Iris pigment epithelial cell (primary cell): ENCODE measurements at places on chromosomes 4 and X.
A peak's percentile ranks its signal among the peaks of the same experiment; 100 is the strongest.

DNA sequence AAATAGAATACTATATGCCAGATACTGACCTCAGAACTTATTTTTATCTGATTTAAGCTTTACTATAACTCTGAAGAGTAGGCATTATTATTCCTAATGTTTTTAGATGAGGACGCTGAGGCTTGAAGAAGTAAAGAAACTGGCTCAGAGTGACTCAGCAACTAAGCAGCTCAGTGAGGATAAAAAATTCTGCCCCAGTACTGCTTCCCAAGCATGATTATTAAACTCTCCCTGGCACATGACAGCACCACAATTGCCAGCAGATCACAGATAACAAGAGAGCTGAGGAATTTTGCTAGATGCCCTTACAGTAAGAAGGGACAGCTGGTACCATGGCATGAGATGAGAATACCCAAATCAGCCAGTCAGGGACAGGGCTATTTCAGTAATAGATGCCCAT lies 219.4 kb downstream of the NKX6-1 start:
- peak; percentile 13 for DNase-seq

- DNase-seq = no peak
Observed at GRCh38 chr4:115660465-115660864, 547.0 kb upstream of the NDST4 start.

DNA sequence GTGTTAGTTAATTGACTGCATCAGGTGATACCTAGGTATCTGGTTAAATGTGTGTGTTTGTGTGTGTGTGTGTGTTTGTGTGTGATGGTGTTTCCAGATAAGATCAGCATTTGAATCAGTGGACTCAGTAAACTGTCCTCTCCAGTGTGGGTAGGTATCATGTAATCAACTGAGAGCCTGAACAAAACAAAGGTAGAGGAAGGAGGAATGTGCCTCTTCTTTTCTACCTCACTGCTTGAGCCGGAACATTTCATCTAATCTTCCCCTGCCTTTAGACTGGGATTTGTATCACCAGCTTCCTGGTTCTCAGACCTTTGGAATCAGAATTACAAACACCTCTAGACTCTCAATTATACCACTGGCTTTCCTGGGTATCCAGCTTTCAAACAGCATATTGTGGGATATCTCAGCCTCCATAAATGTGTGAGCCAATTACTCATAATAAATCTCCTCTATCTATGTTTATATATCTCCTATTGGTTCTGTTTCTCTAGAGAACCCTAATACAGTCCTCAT lies 120.5 kb downstream of the TBCK start:
- DNase-seq = no peak

GRCh38 chr4:113285501-113285900 lies 236.0 kb downstream of the ANK2 start:
- DNase-seq = no peak

- DNase-seq = peak; percentile 88
Observed at GRCh38 chr4:169254546-169254983, 16.2 kb downstream of the SH3RF1 start.

DNA sequence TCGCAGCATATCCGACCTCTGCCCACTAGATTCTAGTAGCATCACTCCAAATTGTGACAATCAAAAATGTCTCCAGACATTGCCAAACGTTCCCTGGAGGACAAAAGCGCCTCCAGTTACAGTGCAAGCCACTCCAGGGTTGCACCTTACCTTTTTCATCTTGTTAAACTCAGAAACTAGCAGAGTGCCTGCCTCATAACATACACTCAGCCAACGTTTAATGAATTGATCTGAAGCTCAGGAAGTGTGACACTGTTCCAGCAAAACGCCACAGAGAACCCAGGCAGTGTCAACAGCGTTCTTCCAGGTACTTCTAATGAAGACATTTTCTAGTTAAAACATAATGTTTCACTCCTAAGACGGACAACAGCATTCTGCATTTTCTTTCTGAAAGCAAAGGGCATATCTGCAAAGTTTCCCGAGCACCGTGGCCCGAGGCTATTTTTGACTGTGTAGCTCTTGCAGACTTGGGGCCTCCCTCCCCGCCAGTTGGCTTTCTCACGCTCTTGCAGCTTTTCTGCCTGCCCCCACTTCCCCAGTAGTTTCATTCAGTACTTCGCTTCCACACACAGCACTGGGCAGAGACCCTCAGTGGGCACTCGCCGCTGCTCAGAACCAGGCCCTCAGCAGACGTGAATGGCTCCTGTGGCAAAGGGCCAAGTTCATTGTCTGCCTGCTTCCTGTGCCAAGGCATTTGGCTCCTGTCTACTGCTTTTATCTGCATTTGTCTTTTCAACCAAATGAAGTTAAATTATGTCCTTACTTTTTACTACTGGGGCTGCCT lies 133.4 kb upstream of the TTC29 start:
- no peak for DNase-seq

- DNase-seq = peak; percentile 65
Observed at GRCh38 chr4:89305712-89306437, 1.7 kb downstream of the GPRIN3 start.

DNA sequence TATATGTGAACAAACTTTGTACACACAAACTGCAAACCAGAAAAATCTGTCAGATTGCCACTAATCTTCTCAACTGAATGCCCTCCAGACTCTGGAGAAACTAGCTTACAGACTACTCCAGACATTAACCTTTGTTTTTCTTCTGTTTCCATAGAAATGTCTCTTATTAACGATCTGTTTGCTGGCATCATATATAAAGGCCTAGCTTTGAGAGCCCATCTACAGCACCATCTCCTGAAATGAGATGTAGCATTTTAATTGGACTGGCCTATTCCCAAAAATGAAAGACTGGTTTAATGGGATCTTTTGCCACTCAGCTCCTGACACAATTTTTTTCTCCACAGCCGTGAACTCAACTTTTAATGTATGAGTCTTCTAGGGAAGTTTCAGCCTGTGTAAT lies 266.0 kb upstream of the IL1RAPL1 start:
- no peak for DNase-seq

- DNase-seq = no peak
Observed at GRCh38 chrX:153993079-153993478, 20.5 kb downstream of the TMEM187 start.

DNA sequence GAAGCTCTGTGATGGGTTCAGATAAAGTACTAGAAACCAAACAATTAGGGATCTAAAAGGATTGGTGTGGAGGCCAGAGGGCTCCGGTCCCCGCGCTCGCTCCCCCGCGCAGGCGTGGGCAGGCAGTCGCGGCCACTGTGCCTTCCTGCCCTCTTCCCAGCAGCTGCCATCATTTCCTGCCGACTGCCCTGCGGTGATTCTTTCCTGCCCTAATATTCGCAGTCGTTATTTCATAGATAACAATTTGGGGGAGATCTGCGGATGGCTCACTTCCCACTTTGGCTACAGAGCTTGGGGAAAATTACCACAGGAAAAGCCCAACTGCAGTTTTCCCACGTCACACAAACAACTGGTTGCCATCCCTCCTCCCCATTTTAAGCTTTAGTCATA lies 2.2 kb downstream of the GRIA2 start:
- DNase-seq = no peak

DNA sequence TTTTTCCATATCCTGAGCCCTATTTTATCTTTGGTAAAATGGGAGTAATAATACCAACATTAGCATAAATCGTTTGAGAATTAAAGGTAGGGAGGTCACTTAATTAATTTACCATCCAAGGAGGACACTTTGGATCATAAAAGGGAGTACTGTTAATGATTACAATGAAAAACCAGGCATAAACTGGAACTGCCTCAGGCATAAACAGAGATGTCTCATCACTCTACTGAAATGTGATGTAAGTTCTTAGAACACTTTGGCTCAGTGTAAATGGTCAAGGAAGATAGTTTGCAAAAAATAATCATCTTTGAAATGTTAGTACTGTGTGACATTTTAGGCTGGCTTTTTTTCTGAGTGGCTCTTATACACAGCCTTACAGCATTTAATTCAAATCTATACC lies 268.7 kb downstream of the SLC39A8 start:
- no peak for DNase-seq

- DNase-seq = no peak
Observed at GRCh38 chr4:47118192-47118929, 87.0 kb downstream of the GABRB1 start.

DNA sequence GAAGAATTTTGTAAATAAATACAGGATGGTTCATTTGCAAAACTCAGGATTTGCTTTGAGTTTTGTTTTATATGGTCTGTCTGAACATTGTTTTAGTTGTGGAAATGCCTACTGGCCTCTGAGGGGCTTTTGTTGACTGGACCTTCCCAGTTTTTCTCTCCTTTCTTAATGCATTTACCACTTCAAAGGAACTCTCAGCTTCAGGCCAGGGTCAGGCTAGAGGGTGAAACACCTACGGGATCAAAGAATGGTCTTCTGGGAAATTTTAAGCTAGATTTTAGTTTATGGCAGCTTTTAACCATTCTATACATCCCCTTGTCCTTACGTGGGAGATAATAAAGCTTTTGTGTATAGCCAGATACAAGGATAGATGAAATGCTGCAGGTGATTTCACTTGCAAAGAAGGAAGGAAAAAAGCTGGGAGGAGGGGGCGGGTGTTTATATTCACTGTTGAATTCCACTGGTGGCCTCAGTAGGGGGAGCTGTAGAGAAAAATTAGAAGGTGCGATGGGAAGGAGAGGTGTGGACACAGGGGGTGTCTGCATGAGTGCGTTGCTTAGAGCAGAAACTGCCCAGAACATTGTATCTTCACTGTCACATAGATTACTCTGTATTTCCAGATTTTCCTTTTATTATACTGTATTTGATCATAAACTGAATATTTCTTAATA lies 151.8 kb downstream of the TSPAN5 start:
- no peak for DNase-seq

GRCh38 chr4:57445686-57446085 lies 335.5 kb upstream of the IGFBP7 start:
- no peak for DNase-seq

DNA sequence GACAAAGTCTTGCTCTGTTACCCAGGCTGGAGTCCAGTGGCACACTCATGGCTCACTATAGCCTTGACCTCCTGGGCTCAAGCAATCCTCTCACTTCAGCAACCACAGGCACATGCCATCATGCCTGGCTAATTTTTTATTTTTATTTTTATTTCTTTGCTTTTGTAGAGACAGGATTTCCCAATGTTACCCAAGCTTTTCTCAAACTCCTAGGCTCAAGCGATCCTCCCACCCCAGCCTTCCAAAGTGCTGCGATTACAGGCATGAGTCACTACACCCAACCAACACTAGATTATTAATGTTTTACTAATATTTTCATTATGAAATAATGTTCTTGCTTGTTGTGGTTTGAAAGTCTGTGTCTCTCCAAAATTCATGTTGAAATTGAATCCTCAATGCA lies 5.2 kb upstream of the ACTRT1 start:
- no peak for DNase-seq

- no peak for DNase-seq
Observed at GRCh38 chr4:34010751-34011519, 2233.4 kb downstream of the ARAP2 start.

GRCh38 chr4:121788896-121789295 lies 12.2 kb upstream of the EXOSC9 start:
- DNase-seq = peak; percentile 14

GRCh38 chrX:132491191-132491590 lies 2.4 kb upstream of the MBNL3 start:
- no peak for DNase-seq

DNA sequence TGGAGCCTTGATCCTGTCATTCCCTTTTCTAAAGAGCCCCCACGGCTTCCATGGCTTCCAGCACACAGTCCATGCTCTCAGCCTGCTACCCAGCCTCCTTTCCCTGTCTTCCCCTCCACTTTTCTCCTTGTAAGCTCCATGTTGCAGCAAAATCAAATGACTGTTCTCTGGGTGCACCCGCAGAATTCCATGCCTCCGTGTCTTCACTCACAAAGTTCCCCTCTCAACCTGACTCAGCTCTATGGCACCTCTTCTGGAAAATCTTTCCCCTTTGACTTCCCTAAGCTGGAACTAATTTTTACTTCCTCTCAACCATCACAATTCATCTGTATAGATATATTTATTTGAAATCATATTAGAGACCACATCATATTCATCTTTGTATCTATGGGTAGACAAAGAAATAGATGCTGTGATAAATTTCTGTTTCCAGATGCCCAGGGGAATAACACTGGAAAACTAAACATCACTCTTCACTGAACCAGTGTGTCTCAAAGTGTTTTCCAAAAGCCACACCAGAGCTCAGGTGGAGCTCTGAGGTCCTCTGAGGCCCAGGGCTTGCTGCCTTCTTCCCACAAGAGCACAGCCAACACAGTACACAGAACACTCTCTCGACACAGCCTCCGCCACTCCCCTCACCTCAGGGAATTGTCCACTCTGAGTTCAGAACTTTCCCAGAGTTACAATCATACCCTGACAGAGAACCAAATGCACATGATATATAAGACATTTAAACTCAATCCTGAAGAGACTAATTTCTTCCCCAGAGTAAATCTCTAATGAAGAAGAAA lies 3.3 kb downstream of the SETD7 start:
- peak; percentile 48 for DNase-seq

DNA sequence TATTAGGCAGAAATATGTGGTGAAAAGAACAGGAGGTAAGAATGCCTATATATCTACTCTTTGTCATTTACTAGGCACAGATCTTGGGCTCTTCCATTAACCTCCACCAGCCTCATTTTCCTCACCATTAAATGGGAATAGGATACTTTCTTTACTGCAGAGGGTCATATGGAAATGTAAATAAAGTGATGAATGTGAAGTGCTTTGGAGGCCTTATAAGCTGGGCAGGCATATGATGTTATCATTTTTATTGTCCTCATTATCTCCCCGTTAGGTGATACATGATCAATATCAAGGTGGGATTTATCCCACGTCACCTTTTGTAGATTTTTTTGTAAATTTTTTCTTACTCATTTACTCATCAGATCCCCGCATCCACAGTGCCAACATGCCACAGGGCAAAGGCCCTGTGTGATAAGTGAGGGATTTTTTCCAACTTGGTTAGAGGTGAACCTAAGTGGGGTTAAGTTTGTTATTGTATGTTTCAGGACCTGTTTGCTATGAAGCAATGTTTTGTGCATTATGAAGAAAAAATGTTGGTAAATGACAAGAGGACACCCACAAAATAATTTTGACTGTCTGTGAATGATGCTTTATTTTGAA lies 107.8 kb downstream of the SLC4A4 start:
- DNase-seq = no peak

- no peak for DNase-seq
Observed at GRCh38 chrX:150405576-150405975, 42.5 kb downstream of the MAMLD1 start.

DNA sequence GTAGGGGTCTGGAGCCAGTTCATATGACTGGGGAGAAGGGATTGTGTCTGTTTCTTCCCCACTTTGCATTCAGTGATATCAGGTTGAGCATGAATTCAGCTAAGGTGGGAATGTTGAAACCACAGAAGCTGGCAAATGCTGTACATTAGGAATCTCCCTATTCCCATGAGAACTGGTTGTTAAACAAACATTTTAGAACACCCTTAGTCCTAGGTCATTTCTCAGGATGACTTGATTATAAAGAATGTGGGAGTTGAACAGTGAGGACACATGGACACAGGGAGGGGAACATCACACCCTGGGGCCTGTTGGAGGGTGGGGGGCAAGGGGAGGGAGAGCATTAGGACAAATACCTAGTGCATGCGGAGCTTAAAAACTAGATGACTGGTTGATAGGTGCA lies 62.6 kb upstream of the LIMCH1 start:
- DNase-seq = peak; percentile 12
